Bronchial epithelial cell (primary cell): ENCODE measurements at places on chromosomes 1 and 21.
A peak's percentile ranks its signal among the peaks of the same experiment; 100 is the strongest.

GRCh38 chr1:154344977-154345837, 19.9 kb downstream of the ATP8B2 start:
- DNase-seq, result peak; percentile 41

DNA sequence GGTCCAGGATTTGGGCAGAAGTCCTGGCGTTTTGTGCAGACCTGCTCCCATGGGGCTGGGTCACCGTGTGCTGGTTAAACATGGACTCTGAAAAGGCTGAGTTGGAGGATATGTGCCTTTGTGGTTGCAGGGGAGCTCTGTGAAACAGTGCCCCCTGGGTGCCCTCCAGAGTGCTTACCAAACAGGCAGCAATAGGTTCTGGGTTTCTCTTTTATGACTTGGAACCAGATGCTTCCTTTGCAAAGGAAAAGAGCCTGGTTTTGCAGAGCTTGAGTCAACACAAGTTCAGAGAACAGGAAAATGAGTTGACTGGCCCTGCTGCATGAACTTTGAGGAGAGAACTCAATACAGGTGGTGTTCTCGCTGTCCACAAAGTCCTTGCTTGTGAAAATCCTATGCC, 288.9 kb downstream of the TM2D1 start:
- DNase-seq, result no peak

DNA sequence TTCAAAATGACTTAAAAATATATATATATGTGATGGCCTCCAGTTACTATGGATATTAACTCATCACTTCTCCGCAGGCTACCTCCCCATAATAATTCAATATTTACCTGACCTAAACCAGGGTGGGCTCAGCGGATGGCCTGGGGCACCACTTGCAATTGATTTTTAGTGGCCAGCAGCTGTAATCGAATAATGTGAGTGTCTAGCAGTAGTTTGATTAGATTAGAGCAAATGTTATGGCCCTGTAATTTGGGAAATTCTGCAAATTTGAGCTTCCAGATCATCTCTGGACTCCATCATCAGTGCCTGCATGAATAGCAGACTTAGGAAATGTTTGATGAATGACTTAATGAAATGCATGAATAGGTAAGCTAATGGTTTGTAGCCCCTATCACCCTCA, 14.7 kb downstream of the SUSD4 start:
- no peak for DNase-seq

DNA sequence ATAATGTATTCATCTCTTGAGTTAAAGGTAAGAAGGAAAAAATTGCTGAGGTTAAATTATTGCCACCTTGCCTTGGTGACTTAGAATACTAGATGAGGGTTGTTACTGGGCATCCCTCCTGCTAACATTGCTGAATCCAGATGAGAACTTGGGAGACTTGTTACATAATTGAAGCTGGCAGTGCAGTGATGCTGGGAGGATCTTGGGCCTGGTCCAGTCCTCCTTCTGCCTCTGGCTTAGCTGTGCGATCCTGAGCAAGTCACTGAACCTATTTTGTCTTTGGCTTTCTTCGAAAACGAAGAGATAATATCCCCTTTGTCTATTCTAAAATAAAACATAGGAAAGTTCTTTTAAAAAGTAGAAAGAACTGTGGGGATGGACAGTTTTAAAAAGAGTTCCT, 244.9 kb upstream of the NRIP1 start:
- no peak for DNase-seq

DNA sequence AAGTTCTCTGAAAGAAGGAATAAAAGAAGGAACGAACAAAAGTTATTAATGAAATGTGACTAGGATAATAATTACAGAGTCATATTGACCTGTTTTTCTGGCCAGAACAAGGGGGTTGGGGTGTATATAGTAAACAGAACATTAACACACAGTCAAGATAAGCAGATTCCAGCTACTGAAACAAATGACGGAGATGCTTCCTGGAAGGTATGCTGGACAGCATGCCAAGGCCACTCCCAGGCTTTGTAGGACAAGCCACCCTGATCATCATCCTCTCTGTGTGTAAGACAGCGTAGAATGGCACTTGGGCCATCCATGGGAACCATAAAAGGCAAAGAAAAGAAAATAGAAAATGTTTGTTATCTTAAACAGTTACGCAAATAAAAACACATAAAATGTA, 120.7 kb downstream of the TGFBR3 start:
- no peak for DNase-seq
